ENCODE measurements at places on chromosomes 2 and 18.
A peak's percentile ranks its signal among the peaks of the same experiment; 100 is the strongest.

GRCh38 chr2:241641631-241642030, 4.1 kb downstream of the ATG4B start:
- DNase-seq, result no peak

DNA sequence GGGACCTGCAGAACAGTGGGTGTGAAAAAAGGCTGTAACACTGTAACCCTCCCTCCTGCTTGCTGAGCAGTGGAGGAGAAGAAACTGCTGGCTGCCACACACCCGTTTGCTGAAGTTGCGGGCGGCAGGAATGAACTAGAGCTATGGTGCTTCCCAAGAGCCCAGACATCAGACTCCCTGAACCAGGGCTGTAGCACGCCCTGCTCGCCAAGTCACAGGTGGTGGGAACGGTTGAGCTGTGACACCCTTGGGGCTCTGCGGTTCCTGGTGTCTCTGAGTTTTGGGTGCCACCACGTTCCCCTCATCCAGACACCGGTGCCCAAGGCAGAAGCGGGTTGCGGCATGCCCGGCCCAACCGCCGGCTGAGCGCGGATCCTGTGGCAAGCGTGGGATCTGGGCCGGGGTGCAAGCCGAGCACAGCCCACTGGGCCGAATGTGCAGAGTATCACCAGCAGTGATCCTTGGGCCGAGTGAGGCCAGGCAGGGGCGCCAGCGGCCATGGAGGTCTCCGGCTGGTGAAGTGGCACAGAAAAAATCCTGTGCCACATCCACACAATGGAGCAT, 15.0 kb upstream of the ADI1 start:
- no peak for DNase-seq

DNA sequence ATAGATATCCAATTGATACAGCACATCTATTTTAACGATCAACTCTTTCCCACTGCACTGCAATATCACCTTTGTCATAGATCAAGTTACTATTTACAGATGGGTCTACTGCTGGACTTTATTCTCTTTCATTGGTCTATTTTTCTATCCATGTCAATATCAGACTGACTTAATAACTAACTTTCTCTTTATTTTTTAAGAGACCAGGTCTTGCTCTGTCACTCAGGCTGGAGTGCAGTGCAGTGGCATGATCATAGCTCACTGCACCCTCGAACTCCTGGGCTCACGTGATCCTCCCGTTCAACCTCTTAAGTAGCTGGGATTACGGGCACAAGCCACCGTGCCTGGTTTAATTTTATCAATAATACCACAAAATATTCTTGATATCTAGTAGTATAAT, 71.2 kb downstream of the TLK1 start:
- no peak for DNase-seq

- no peak for DNase-seq
Observed at GRCh38 chr18:55841314-55841713, 253.3 kb upstream of the TCF4 start.

GRCh38 chr2:53202063-53202462, 565.5 kb upstream of the CHAC2 start:
- DNase-seq, result no peak

GRCh38 chr2:161107265-161107664, 53.0 kb upstream of the TANK start:
- no peak for DNase-seq

DNA sequence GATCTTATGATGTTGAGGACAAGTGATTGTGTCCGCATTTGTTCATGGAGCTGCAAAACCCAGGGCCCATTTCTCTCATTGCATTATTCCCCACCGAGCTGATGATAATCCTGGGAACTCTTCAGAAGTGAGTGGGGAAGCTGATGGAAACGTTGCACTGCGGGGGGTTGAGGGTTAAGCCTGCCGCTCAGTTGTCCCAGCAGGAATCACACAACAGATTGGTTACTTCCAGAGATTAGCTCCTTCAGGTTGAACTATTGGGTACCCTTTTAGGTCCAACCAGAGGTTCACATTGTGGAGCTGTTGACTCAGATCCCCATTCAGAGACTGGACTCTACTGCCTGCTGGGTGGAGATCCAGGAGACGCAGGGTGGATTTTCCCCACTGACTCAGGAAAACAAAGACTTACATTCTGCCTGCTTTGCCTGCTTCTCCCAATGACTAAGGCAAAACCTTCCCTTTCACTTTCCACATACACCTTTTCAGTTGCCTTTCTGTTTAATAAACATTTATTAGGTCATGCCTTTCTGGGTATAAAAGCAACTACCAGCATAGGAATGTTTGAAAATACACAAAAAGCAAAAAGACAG, 286.4 kb downstream of the TXNL1 start:
- no peak for DNase-seq

- DNase-seq, result peak; percentile 24
Observed at GRCh38 chr2:231720987-231721966, 13.0 kb downstream of the PTMA start.

DNA sequence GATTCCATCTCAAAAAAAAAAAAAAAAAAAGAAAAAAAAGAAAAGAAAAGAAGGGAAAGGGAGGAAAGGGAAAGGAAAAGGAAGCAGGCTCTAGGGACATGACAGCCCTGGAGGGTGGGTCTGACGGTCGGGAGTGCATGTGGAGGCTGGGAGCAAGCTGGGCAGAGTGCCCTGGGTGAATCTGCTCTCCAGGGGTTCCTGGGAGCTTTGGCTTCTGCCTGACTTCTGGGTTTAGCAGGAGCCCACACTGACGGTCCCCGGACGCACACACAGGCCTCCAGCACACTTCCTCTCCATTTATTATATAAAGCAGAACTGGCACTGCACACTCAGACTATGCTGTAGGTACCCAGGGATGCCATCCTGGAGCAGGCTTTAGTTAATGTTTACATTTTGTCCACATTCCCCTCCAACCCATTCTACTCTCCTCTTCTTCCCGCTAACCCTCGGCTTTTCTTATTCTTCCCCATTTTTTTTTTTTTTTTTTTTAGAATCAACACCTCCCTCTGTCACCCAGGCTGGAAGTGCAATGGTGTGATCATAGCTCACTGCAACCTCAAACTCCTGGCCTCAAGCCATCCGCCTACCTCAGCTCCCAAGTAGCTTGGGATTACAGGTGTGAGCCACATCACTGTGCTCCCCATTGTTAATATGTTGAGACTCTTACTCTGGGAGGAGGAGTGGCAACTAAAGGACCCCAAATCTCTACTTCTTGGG, 151.1 kb upstream of the SLC1A4 start:
- DNase-seq, result no peak

DNA sequence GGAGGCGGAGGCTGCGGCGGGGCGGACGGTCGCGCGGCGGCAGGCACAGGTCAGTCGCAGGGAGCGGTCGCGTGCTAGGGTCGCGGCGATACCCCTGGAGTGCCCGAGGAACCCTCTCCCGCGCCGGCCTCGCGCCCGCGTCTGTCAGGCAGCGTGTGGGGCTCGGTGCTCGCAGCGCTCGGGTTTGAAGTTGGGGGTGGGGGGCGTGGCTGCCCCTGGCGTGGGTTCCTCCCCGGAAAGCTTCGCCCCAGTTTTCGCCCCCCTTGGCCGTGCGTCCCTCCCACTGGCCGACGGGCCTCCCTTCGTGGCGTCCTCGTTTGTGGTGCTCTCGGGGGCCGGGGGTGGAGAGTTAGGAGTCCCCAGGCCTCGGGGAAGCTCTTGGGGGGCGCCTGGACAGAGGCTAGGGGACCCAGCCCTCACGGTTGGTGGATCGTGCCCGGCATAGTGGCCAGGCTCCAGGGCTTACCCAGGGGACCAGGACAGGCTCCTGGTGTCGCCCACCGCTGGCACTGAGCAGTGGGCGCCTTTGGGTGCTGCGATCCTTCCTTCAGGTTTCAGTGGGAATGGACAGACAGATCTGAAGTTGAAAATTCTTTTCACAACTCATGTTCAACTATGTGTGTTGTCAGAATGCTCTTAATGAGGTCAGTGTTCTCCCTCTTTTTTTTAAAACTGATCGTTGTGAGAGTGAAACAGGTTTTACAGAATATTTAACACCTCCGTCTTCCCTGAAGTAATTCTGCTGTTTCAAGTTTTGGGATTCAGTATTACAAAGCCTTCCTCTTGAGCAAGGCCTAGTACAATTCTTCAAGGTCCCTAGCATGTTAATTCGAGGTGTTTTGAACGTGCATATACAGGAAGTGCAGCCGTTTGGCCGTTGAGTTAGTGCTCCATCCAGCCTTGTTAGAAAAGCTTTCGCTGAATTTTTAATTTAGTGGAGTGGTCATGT, 604 bp downstream of the RALBP1 start:
- DNase-seq, result peak; percentile 29

DNA sequence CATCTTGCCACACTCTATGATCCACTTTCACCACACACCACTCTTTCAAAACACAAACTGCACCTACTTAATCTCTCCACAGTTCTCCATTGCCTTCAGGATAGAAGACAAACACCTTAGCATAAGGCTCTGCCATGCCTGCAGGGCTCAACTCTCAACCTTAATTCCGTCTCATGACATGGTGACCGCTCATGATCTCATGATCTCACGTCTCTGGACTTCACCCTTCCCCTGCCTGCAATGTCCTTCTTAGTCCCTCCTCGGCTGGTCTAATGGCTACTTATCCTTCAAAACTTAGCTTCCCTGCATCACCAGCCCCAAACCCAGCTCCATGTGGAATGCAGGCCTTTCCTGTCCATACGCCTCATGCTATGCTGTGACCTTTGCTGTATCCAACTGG, 85.3 kb downstream of the ACVR1 start:
- DNase-seq, result no peak

DNA sequence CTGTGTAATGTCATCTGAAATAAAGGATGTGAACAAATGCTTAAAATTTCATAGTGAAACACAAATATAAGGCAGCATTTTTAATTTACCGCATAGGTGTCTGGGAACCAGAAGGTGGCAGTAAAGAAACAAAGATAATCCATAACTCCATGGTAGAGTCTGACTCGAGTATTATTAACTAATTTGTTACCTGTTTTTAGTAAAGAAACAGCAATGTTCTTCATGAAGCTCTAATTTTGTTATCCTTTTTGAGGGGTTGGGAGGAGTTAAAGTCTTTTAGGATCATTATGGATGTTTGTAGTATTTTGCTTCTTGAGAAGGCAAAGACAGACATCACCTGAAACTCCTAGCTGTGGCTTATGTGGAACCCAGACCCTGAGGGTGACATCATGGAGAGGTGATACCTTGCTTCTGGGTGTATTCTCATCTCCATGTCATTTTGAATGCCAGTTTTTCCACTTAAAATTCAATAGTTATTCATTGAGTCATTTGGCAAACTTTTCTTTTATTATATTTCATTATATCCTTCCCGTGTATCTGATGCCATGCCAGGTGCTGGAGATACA, 286.2 kb upstream of the EPAS1 start:
- peak; percentile 58 for DNase-seq

- peak; percentile 21 for DNase-seq
Observed at GRCh38 chr2:207869784-207870778, 100.4 kb upstream of the FZD5 start.

- DNase-seq, result no peak
Observed at GRCh38 chr18:58556331-58557007, 72.4 kb downstream of the ALPK2 start.

DNA sequence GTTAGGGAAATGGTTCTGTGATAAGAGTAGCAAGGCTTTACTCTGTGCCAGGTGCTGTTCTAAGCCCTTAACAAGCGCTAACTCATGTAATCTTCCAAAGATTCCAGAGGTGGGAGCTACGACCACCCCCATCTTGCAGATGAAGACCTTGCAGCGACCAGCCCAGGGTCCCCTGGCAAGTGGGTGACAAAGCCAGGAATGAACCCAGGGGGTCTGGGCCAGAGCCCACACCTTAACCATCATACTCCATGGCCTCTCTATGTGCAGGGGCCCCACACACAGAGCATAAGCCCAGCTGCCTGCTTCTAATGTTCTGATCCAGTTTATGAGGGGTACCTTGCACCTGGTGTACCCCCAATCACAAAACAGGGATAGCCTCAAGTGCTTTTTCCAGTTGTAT, 105.3 kb downstream of the ZBTB7C start:
- DNase-seq, result no peak

- DNase-seq, result peak; percentile 27
Observed at GRCh38 chr2:38856165-38856564, 19.6 kb downstream of the DHX57 start.

- DNase-seq, result no peak
Observed at GRCh38 chr2:106165561-106165960, 28.5 kb downstream of the UXS1 start.

GRCh38 chr18:47915930-47916329, 14.5 kb downstream of the SMAD2 start:
- DNase-seq, result no peak

GRCh38 chr2:101892377-101892776, 99.4 kb upstream of the IL1R2 start:
- DNase-seq, result no peak

DNA sequence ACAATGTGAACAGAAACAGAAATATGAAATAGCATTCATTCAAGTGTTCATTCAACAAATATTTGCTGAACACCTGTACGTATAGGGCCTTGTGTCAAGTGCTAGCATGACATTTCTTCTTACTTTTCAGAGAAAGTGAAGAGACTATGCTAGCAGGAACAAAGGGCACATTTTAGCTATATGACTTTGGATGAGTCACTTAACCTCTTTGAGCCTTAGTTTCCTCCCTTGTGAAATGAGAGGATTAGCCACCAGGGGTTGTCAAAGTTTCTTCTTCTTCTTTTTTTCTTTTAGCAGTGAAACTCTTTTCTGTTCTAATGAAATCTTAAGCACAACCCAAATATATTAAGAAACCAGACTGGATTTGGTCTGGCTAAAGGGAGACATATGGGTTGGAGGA, 53.1 kb downstream of the FIGN start:
- DNase-seq, result no peak

GRCh38 chr2:238989484-238989883, 141.6 kb downstream of the TWIST2 start:
- no peak for DNase-seq

DNA sequence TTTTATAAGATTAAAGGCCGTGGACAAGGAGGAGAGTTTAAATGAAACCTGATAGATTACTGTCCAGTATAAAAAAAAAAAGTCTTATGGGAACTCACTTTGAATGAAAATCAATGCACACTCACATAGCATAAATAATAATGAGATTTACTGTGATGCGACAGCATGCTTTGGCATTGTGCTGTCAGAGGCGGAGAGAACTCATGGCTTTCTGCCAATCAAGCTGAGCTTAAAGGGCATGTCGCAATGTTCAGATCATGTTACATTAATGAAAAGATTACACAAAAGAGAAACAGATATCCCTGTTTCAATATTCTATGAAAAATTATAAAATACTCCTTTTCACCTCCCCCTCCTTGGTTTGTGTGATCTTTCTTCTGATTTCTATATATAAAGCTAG, 310.8 kb downstream of the ERBB4 start:
- no peak for DNase-seq

DNA sequence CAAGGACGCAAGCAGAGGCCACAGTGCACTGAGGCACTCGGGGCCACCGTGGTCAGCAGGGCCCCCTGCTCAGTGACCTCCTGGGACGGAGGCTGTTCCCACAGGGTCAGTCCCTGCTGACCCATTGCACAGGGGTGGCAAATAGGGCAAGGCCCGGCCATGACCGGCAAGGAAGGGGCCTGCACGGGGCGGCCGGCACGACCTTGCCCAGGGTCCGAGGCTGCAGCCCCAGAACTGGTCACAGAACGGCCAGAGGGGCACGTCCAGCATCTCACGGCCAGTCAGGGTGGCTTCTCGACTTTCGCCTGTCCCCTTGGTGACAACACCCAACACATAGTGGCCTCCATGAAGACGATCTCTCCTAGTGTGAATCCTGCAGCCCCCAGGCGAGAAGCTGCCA, 27.6 kb upstream of the OTOS start:
- DNase-seq, result no peak

- peak; percentile 74 for DNase-seq
Observed at GRCh38 chr18:74040459-74041332, 106.9 kb downstream of the FBXO15 start.
